ENCODE measurements at places on chromosomes 16 and 17. TPM values are rescaled to one million over a fixed set of nuclear protein-coding genes. Genes with fewer than 3 reads are reported as not detected.

The KRTAP4-9 gene
- not detected for total RNA-seq

The DNAH9 gene
- 3.6 TPM for total RNA-seq

The PITPNM3 gene
- 11.7 TPM for total RNA-seq

The CLEC19A gene
- 0.18 TPM for total RNA-seq

The CREBBP gene
- 101 TPM for total RNA-seq

The KCNH4 gene
- total RNA-seq, result not detected

The CASKIN1 gene
- 1.6 TPM for total RNA-seq

The WDR90 gene
- 48.3 TPM for total RNA-seq

The SPATA32 gene
- total RNA-seq, result 0.12 TPM

The KRTAP9-2 gene
- total RNA-seq, result not detected

The LIMD2 gene
- total RNA-seq, result 28.1 TPM

The CDRT15L2 gene
- total RNA-seq, result not detected

The PYY gene
- total RNA-seq, result not detected

The CLDN6 gene
- total RNA-seq, result 7.6 TPM

The RNU2-1 gene
- not detected for total RNA-seq

The SPNS2 gene
- total RNA-seq, result 40.5 TPM

The ZFP3 gene
- total RNA-seq, result 6.9 TPM

The DRC7 gene
- 1.8 TPM for total RNA-seq

The FOXN1 gene
- 0.23 TPM for total RNA-seq

The CCDC154 gene
- 2.2 TPM for total RNA-seq

The BCL6B gene
- 20.3 TPM for total RNA-seq

The GRAP gene
- 12.4 TPM for total RNA-seq

The RCVRN gene
- total RNA-seq, result not detected

The SRR gene
- total RNA-seq, result 18.6 TPM

The CD300E gene
- 1.1 TPM for total RNA-seq

The PRAC1 gene
- not detected for total RNA-seq

The CLEC3A gene
- not detected for total RNA-seq

The KRT13 gene
- total RNA-seq, result 7.4 TPM

The HOXB2 gene
- total RNA-seq, result 39.4 TPM

All from metanephros (tissue), 2 donors.